ENCODE measurements at places on chromosomes 2 and 18.

GRCh38 chr18:32373995-32374394 is 96.7 kb downstream of the GAREM1 start:
- DNase-seq, result no peak

GRCh38 chr2:118791483-118791882 is 56.0 kb downstream of the EN1 start:
- no peak for DNase-seq

DNA sequence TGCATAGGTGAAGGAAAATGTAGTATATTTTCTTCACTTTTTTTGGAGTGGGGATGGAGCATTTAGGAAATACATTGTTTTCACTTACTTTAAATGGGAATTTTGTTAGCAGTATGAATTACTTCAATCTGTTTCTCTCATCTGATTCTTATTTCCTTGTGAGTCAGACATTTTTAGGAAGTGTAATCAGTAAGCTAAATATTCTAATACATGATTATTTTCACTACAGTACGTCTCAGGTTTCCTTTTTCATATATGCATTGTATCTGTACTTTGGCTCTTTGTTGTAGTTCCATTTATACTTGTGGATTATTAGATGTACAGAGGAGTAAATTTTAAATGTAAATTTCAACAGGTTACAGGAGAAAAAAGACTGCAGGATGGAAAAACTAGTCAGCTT is 27.9 kb downstream of the GPD2 start:
- no peak for DNase-seq

DNA sequence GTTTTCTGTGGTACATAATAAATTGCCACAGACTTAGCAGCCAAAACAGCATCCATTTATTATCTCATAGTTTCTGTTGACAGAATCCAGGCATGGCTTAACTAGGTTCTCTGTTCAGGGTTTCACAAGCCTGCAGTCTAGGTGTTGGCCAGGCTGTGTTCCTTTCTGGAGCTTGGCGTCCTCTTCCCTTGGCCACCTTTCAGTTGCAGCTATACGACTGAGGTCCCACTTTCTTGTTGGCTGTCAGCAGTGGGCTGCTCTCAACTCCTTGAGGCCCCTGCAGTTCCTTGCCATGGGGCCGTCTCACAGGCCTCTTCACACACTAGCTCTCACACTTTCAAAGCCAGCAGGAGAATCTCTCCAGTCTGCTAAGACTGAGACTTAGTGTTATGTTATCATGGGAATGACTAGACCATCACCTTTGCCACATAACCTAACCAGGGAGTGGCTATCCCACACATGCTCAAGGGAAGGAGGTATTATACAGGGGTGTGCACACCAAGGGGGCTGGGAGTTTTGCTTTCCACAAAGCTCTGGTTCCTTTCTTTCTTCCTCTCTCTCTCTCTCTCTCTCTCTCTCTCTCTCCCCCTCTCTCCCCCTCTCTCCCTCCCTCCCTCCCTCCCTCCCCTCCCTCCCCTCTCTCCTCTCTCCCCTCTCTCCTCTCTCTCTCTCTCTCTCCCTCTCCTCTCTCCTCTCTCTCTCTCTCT is 15.8 kb downstream of the RIOK3 start:
- no peak for DNase-seq

GRCh38 chr2:11406267-11406957 is 59.5 kb downstream of the E2F6 start:
- DNase-seq, result no peak

- DNase-seq, result no peak
These were observed 682.4 kb upstream of the TMEFF2 start for GRCh38 chr2:192877159-192877558.

DNA sequence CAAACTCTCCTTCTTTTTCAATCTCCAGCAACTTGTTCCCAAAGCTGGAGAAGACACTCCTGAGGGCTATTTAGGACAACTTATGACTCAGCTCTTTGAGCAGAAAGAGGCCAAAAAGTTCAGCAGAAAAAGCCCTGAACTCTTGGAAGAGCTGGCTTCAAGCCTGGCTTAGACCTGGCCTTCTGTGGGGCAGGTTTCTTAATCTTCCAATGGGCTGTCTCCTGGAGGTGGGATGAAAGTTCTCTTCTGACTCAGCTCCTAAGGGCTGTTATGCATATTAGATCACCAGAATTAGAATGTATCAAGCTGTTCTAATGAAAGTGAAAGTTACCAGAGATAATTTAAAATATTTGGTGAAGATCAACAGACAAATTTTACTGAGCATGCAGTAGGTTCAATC is 129.4 kb downstream of the RAD51AP2 start:
- no peak for DNase-seq

- no peak for DNase-seq
These were observed 28.8 kb upstream of the SLC40A1 start for GRCh38 chr2:189609423-189609816.

DNA sequence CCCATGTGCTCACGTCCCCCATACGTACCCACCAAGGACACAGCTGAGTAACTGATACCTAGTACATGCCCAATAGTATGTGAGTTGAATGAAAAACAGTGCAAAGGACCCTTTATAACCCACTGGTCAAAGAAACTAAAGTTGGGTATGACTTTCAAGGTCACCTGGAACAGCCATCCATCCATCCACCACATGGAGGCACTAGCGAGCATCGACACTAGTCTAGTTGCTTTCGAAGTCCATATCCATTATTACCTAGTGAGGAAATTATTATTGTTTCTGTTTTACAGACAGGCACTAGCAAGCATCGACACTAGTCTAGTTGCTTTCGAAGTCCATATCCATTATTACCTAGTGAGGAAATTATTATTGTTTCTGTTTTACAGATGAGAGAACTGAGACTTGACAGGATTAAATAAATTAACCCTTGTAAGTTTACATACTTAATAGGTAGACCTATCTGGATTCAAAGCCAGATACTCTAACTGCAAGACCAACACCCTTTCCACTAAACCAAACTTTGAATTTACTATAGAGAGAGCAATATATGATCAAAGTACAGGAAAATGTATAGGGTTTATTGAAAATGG is 233.7 kb downstream of the METTL4 start:
- no peak for DNase-seq

- DNase-seq, result no peak
These were observed 15.4 kb downstream of the CD8A start for GRCh38 chr2:86775338-86775737.

DNA sequence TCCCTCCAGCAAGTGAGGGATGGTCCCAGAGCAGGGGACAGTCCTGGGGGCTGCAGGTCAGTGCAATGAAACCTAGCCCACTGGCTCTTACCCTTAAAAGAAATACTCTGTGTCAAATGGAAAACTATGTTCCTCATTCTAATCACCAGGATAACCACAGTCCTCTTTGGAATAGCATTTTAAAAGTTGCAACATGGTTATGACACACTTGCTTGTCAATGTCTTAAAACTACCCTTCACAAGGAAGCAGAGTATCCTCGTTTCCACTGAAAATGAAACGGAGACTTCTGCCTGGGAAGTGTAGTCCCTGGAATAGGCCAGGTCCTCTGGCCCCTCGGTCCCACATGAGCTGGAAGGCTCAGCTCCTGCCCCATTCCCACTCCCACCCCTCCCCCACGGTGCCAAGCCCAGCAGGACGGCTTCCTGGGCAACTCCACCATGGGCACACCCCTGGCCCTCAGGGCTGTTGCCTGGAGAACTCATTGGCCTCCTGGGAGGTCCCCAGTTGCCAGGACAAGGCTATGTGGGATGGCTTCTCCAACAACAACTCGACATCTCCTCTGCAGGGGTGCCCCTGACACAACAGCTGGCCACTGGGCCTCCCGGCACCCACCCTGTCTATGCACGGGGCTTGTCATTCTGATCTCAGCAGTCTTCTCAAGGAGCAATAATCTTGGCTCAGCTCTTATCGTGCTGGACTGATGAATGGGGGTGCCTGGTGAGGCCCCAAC is 38.3 kb upstream of the ST3GAL5 start:
- no peak for DNase-seq

- no peak for DNase-seq
These were observed 76.7 kb upstream of the SNTG2 start for GRCh38 chr2:873651-874580.

DNA sequence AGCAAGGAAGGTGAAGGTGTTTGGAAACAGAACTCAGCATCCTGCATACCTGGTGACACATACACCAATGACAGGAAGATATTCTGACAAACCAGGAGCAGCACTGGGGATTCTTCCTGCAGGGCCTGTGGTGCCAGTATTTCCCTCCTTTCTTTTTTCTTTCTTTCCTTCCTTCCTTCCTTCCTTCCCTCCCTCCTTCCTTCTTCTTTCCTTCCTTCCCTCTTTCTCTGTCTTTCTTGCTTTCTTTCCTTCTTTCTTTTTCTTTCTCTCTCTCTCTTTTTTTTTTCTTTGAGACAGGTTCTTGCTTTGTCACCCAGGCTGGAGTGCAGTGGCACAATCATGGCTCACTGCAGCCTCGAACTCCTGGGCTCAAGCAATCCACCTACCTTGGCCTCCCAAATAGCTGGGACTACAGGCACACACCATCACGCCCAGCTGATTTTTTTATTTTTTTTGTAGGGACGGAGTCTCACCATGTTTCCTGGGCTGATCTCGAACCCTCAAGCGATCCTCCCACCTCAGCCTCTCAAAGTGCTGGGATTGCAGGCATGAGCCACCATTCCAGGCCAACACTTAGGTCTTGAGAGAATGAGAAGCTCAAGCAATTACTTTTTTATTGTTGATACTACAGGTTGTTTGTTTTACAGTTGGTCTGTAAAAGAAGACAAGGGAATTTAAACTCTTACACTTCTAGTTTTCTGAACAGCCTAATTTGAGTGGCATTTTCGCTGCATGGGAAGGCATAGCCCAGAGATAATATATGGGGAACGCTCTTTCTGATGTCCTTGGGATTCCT is 54.7 kb upstream of the GATA6 start:
- no peak for DNase-seq

GRCh38 chr2:197426723-197427603 is 7.9 kb downstream of the SF3B1 start:
- no peak for DNase-seq

GRCh38 chr2:84904717-84905174 is 710 bp upstream of the TMSB10 start:
- no peak for DNase-seq

- DNase-seq, result no peak
These were observed 53.8 kb upstream of the ASB18 start for GRCh38 chr2:236317938-236318396.

DNA sequence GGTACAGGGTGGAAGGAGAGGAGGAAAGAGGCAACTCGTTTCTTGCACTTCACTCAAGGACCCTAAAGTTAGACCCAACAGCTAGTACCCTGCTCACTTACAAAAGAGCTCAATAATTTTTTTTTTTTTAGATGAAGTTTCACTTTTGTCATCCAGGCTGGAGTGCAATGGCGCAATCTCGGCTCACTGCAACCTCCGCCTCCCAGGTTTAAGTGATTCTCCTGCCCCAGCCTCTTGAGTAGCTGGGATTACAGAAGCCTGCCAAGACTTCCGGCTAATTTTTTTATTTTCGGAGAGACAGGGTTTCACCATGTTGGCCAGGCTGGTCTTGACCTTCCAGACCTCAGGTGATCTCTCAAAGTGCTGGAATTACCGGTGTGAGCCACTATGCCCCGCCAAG is 4.1 kb downstream of the ASB3 start:
- DNase-seq, result no peak

DNA sequence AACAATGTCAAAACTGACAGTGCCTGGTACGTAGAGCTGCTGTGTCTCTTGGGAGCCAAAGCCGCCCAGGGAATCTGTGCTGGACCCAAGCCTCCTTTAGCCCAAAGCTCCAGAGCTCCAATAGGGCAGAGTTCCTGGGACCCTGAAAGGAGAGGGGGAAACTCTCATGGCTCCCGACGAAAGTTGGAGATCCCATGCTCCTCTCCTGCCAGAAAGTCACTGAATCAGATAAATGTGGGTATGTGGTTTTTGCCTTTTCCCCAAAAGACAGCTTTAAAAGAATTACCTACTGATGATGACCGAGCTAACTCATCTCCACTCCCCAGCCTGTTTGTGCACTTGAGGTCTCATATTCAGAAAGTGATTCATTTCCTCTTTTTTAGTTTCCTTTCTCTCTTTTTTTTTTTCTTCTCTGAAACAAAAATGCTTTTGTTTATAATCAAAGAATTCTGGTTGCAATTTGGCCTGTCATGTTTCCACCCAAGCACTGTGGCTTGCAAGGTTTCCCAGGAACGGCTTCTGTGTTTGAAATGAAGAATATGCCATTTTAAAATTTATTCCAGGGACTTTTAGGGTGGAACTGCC is 14.1 kb upstream of the PMAIP1 start:
- DNase-seq, result no peak

DNA sequence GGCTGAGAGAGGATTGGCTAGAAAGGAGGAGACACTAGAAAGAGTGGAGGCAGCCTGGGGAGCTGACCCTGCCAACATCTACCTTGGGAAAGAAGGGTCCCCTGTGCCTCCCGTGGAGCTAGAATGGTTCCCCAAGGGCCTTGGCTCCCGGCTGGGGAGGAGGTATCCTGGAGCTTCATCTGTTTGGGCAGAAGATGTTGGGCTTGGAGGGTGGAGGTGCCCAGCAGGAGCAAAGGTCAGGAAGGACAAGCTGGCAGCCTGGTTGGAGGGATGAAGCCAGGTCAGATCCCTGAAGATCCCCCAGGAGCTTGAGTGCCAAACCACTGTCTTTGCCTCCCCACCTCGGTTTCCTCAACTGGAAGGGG is 2.9 kb downstream of the ATP6V1B1 start:
- no peak for DNase-seq

GRCh38 chr2:60596411-60596810 is 43.0 kb upstream of the BCL11A start:
- DNase-seq, result no peak

- DNase-seq, result no peak
These were observed 296.9 kb downstream of the ZNF521 start for GRCh38 chr18:25055076-25055475.

DNA sequence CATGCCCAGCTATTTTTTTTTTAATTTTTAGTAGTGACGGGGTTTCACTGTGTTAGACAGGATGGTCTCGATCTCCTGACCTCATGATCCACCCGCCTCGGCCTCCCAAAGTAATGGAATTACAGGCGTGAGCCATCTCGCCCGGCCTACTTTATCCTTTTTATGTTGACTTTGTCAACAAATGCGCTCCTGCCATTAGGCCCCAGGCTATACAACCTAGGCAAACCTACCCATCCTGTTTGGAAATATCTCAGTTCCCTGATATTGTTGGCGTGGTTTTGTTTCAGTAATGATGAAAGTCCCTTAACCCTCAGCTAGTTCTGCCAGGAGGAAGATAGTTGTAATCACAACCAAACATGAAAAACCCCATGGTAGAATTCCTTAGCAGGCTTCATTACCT is 249.4 kb upstream of the SOX11 start:
- no peak for DNase-seq

DNA sequence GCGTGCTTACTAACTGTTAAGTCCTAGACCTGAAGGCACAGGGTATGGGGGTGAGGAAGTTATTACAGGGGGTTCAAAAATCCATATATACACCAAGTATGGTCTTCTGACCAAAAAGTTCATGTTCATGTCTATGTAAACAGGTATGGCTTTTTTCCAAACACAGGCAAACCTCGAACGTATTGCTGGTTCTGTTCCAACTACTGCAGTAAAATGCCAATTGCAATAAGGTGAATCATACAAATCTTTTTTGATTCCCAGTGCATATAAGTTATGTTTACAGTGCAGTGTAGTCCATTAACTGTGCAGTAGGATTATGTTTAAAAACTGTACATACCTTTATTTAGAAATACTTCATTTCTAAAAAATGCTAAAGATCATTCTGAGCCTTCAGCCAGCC is 245.3 kb upstream of the LRRTM1 start:
- no peak for DNase-seq

- DNase-seq, result no peak
These were observed 116.5 kb upstream of the OTOS start for GRCh38 chr2:240256704-240257637.

GRCh38 chr18:37419315-37419714 is 146.3 kb downstream of the CELF4 start:
- DNase-seq, result no peak

Data from caudate nucleus (tissue), 63 donors.